GM04504 (cell line): ENCODE measurements at places on chromosomes 13 and 19.

DNA sequence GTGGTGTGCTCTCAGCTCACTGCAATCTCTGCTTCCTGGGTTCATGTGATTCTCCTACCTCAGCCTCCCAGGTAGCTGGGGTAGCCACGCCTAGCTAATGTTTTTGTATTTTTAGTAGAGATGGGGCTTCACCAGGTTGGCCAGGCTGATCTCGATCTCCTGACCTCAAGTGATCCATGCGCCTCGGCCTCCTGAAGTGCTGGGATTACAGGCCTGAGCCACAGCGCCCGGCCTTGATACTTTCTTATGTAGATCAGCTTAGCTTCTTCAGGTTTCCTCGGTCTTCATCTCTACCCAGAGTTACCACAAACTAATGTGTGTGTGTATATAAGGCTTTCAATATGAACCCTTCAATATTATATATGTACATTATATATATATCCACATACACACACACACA, 9.9 kb upstream of the CCDC61 start:
- DNase-seq = no peak

DNA sequence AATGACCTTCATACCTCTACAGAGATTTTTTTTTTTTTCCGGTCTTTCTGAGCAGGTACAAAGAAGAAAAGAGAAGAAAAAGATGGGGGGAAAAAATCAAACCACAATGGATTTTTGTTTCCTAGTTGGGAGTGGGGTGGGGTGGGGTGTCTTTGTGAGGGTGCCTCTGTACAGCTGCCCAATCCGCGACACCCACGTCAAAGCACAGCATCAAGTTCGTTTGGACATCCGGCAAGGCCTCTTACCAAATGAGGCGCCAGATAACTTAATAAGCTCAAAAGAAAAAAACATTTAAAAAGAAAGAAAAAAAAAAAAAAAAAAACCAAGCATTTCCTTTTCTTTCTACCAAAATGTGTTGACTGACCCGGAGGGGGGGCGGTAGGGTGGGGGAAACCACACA, 70.3 kb upstream of the NFIC start:
- DNase-seq = no peak

- no peak for DNase-seq
These were observed 536 bp upstream of the NCR1 start for GRCh38 chr19:54905421-54905802.

- peak; percentile 44 for DNase-seq
These were observed 6.5 kb upstream of the DOCK6 start for GRCh38 chr19:11268783-11269267.

- DNase-seq = peak; percentile 78
These were observed 32.5 kb downstream of the BRD4 start for GRCh38 chr19:15299568-15300409.

DNA sequence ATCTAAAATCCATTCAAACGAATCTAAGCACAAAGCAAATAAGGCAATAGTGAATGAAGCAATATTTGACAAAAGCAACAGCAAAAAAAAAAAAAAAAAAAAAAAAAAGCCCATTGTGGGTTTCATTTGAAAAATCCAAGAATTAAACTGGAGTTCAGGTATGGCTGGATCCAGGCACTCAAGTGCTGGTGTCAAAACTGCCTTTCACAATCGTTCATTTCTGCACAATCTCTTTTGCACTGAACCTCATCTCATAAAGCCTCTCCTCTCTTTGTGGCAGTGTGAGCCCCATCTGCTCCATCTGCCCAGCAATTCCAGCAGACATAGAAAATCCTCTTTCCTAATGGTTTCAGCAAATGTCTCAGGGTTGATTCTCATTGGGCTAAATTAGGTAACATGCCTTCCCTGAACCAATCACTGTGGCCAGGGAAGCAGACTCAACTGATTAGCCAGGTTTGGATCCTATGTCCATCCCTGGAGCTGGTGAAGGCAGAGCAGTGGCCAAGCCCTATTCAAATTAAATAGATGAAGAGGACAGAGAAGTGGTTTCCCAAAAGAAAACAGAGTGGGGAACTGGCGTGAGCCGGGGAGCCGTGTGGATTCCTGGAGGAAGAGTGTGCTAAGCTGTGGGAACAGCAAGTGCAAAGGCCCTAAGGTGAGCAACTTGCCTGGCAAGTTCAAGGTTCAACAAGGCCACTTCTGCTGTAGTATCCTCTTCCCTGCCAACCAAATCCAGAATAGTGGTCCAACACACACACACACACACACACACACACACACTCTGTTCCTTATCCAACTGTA, 1.2 kb upstream of the HIF3A start:
- no peak for DNase-seq

GRCh38 chr19:42121036-42121621, 11.1 kb downstream of the POU2F2 start:
- DNase-seq = no peak

- DNase-seq = no peak
These were observed 124.3 kb upstream of the STARD13 start for GRCh38 chr13:33409673-33410510.

GRCh38 chr13:51721496-51721895, 82.5 kb downstream of the DHRS12 start:
- no peak for DNase-seq

- no peak for DNase-seq
These were observed 22.4 kb downstream of the RFXAP start for GRCh38 chr13:36841391-36841790.

DNA sequence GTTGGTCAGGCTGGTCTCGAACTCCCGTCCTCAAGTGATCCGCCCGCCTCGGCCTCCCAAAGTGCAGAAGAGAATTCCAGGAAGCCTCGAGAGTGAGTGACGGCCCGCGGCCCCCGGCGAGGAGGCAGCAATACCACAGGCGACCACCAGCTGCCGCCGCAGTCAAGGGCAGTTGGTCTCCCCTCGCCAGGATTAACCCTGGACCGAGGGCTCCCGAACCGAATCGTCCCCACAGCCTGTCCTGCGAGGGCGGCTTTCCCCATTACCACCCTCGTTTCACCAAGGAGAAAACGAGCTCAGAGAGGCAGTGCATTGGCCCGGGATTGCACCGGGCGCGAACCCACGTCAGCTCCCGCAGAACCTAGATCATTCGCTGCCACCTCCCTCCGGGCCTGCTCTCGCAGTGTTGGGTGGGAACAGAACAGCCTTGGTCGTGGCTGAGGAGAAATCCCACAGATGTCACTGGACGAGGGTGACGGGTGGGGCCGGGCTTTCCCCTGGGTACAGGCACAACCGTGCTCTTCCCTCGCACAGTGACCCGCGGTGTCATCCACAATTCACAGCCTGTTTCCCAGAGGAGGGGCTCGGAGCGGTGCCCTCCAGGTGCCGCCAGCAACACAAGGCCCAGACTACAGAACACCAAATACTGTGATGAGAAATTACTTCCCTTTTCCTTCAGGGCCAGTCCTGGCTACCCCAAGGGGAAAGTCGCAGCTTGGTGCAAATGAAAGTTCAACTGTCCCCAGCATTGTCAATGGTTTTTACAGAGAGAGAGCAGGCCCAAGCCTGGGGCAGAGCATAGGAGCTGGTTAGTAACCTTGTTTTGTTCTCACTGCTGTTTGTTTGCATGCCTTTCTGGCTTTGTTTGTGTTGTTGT, 24.8 kb downstream of the C2CD4C start:
- no peak for DNase-seq

DNA sequence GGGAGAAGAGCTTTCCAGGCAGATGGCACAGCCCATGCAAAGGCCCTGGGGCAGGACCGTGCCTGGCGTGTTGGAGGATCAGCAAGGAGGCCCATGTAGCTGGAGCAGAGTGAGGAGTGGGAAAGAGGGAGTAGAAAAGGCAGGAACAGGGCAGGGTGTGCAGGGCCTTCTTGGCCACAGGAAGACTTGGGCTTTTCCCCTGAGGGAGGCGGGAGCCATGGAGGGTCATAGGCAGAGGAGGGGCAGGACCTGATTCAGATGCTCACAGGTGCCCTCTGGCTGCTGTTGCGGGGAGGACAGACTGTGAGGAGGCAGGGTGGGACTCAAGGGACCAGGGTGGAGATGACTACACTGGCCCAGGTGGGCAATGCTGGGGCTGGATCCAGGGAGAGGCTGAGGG, 13.8 kb upstream of the PTPRS start:
- no peak for DNase-seq

DNA sequence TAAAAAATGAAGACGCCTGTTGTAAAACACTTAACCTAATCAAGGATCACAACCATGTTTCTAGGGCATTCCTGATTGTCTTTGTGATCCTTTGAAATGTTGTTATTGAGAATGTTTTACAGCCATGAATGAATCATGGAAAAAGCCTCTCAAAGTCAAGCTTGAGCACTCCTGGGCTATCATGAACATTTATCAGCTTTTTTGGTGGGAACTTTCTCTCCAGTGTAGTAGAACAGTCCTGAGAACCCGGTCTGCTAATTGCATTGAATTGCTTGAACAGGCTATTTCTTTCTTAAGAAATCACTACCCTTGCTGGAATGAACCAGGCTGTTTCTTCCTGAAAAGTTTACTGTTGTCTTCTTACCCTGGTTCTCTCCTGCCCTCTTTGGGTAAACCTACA, 516.5 kb downstream of the FGF9 start:
- no peak for DNase-seq

DNA sequence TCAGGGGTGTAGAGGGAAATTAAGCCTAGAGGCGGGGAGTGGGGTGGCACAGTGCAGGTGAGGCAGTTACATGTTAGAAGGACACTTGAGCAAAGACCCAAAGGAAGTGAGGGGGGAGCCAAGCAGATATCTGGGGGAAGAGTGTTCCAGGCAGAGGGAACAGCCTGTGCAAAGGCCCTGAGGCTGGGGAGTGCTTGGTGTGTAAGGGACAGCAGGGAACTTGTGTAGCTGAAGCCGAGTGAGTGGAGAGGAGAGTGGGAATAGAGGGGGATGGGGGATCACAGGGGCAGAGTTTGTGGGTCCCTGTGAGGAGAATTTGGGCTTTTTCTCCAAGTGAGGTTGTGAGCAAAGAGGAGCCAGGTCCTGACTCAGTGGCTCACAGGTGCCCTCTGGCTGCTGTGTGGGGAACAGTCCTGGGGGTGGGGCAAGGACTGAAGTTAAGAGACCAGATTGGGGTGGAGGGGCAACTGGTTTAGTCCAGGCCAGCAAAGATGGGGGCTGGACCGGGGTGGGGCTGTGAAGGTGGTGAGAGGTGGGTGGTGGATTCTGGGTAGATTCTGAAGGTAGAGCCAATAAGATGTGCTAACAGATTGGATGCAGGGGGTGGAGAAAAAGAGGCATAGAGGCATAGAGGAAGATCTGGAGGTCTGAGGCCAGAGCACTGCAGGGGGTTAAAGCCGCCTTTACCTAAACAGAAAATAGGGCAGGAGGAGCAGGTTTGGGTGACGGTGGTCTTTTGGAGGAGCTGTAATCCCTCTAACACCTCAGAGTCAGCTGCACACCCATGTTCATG, 75.3 kb downstream of the CACNA1A start:
- peak; percentile 14 for DNase-seq

DNA sequence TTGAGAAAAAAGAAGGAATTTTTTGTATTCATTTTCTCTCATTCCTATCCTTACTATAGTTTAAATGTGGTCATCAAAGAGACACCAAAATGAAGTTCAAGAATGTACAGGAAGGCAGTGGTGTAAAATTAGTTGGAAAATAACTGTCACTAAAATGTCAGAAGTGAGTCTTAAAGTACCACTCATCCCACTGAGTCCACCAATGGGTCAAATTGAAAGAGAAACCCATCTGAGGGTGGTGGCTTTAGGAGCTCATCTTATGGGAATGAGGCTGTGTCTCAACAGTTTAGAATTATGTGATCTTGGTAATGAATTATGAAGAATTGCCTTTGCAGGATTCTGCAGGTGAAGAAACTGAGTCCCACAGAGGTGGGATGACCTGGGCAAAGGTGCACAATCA, 403.5 kb downstream of the FGF9 start:
- no peak for DNase-seq

DNA sequence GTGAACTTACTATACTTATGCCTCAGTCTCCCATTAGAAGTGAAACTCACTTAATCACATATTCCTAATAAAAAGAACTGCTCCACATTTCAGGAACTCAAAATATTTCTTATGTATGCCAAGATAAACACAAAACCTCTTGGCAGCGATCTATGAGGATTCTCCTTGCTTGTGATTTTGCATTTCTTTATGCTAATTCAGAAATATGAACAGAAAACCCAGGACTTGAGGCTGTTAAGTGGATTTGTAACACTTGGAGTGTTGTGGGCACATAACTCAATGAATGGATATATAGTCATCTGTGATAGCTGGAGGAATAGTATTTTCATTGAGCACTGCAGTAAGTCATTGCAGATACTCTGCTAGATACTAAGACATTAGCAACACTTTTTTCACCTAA, 5.6 kb upstream of the KATNAL1 start:
- no peak for DNase-seq

- no peak for DNase-seq
These were observed 375.7 kb upstream of the SPRY2 start for GRCh38 chr13:80716610-80717081.

DNA sequence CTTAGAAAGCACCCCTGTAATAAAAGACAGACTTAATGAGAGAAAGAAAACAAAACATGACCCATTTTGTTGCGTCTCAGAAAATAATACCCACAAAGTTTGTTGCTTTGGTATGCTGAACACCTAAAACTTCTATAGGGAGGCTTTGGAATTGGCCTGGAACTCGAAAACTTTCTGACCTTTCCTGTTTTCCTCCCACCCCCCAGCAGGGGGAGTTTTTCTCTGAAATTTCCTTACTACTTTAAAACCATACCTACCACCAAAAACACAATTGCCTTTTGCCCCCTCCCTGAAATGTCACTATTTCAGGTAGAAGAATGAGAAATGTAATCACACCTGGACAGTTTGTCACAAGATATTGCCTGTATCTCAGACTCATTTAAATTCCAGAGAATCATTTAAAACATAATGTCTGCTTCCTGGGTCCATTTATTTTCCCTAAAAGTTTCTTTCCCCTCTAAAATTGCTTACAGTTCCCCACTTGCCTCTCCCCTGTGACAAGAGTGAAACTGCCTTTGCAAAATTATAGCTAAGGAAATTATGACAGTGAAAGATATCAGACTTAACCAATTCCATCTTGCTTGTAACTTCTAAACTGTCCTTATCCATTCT, 2700.2 kb downstream of the PCDH9 start:
- no peak for DNase-seq

- no peak for DNase-seq
These were observed 1.1 kb downstream of the MBD3 start for GRCh38 chr19:1591421-1592023.

- DNase-seq = no peak
These were observed 127.2 kb downstream of the SOX1 start for GRCh38 chr13:112194167-112194530.

DNA sequence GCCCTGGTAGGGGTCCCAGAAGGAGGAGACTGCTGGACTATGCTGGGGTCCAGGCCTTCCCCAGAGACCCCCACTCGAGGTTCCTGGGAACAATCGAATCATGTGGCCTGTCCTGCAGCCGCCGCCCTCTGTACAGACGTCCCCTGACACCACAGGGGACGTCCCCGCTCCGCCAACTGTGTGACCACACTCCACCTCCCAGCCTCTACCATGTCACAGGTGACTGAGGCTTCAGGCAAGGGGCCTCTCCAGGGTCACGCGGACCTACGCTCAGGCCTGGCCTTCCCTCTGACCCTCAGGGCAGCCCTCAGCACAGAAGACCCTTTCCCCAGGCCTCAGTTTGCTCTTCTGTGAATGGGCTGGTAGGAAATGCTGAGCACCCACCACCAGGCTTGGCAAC, 13.1 kb upstream of the TMEM161A start:
- no peak for DNase-seq
